Liver (tissue), 10 donors: ENCODE measurements at places on chromosomes 5 and 9.

- DNase-seq, result no peak
Observed at GRCh38 chr9:77898864-77899263, 132.7 kb downstream of the GNAQ start.

DNA sequence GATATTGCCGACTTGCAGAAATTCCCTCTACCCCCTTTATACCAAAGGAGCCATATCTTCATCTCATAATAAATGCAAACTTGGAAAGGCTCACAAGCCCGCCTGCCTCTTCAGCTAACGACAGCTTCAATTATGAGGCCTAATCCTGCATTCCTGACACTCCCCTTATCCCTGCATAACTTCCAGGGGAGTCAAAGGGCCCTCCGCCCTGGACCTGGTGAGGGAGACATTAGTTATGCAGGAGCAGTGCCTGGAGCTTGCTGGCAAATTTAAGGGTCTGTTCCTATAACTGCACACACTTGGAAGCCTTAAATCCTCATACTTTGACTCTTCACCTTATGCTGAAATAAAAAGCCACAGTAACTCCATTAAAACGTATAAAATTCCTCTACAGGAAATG, 617.9 kb downstream of the BNC2 start:
- no peak for DNase-seq

DNA sequence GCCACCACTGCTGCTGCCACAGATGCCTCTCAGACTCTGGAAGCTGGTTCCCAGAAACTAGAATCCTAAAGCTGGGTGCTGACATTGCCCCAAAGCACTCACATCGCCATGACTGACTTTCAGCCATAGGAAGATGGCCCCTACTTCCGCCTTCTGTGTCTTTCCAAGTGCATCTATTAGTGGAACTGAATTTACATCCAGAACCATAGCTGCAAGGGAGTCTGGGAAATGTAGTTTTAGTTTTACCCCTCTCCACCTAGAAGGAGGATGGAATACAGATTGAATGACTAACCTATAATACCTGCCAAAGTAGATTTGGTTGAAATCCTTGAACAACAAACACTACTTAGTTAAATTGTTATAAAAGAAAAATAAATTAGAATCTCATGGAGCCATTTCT, 118.8 kb downstream of the RASGRF2 start:
- no peak for DNase-seq

GRCh38 chr5:151569132-151570046, 21.7 kb downstream of the FAT2 start:
- no peak for DNase-seq

- no peak for DNase-seq
Observed at GRCh38 chr9:34746526-34746925, 36.6 kb upstream of the CCL21 start.

GRCh38 chr9:353077-353476, 138.4 kb downstream of the DOCK8 start:
- DNase-seq, result no peak

GRCh38 chr5:142319560-142320429, 5.0 kb downstream of the SPRY4 start:
- no peak for DNase-seq

- no peak for DNase-seq
Observed at GRCh38 chr9:37656936-37657335, 6.2 kb downstream of the FRMPD1 start.
